Stimulated activated CD8-positive, alpha-beta memory T cell treated with anti-CD3 and anti-CD28 coated beads, Interleukin-2, amount 100 ng/mL, for 1 hour (primary cell): ENCODE measurements at places on chromosomes 2 and 18.

- no peak for DNase-seq
Measured at GRCh38 chr2:216234106-216234505, 125.0 kb downstream of the XRCC5 start.

DNA sequence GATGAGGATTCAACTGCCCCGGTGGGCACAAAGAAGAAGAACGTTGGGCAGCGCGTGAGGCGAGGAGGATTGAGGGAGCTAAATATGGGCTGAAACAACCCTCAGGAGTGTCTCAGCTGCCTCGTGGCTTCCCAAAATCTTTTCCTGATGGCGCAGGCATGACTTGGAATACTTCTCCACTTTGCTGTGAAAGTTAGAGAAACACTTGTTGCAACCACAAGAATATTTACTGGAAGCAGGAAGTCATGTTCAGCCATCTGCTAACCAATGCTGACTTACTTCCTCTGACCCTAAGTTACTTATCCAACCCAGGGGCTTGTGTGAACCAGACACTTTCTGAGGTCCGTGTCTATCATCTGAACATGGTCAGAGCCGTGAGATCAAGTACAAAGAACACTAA, 148.8 kb downstream of the ARL4C start:
- no peak for DNase-seq

DNA sequence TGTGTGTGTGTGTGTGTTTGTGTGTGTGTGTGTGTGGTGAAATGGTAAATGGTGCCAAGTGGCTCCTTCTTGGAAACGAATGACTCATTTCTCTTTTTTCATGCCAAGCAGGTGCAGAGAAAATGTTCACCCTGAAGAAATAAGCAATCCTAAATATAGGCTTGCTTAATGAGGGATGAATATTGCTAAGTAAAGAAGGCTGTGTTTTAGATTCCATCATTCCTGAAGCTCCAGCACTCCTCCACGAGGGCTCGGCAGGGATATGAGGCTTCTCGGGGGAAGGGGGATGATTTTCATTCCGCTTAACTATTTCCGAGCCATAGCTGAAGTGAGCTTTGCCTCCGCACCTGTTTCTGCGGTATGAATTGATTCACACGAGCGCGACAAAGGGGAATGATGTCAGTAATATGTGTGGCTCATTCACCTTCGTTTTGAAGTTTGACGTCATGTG, 72.9 kb downstream of the TSN start:
- no peak for DNase-seq

GRCh38 chr2:101361522-101361921, 25.8 kb downstream of the CREG2 start:
- no peak for DNase-seq

- no peak for DNase-seq
Measured at GRCh38 chr2:144461308-144461766, 58.6 kb downstream of the ZEB2 start.

GRCh38 chr2:147442816-147443215, 402.0 kb upstream of the ACVR2A start:
- DNase-seq, result no peak

DNA sequence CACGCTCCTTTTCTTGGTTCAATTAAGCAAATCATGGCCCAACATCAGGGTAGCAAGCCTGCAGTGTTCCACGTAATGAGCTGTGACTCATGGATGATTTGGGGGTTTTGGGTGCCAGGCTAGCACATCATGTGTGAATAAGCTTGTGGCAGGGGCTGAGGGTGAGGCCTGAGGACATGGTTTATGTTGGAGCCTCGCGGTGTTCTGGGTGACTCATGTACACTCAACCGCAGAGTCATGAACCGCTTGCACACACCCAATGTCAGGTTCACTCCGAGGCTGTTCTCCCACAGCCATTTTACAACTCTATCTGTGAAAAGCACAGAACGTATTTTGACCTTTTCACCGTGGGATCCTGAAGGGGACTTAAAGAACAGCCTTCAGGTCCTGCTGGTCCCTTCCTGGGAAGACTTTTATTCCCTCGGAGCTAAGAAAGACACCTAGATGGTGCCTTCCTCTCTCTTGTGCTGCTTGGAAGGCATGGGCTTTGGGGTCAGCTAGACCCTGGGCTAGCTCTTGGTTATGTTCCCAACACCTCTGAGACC, 139.9 kb upstream of the ZEB2 start:
- DNase-seq, result peak; percentile 40

DNA sequence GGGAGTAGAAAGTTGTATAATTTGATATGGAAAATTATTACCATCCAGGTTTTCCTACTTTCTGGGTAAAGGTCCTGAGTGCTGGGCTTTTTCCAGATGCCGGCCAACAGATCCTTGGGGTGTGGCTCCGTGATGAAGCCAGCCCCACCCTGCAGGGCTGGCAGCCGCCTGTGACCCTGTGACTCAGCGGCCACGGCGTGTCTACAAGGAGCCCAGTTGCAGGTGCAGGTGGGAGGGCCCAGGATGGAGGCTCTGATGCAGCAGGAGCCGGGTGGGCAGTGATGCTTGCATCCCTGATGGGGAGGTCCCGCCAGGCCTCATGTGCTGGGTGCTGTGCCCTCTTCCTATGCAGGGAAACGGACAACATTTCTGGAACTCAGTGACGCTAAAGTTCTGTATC, 96.0 kb upstream of the ALKAL2 start:
- no peak for DNase-seq

- DNase-seq, result no peak
Measured at GRCh38 chr18:56294484-56295183, 343.8 kb downstream of the TXNL1 start.

GRCh38 chr18:77067291-77068061, 65.1 kb downstream of the MBP start:
- peak; percentile 54 for DNase-seq

- DNase-seq, result no peak
Measured at GRCh38 chr18:76801567-76802505, 20.5 kb upstream of the ZNF236 start.

DNA sequence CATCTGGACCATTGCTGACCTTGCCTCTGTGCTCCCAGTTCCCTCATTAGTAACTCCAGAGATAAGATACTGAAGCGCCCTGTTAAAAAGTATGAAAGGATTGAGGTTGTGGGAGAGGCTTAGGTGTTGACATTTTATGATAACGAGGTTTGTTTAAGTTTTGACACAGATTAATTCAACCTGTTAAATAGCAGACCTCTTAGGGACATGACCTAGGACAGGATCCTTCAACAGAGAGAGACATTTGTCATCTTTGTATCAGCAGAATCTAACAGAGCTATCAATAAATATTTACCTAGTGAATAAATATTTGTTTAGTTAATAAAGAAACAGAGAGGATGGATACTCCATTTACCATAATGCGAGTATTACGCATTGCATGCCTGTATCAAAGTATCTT, 99.5 kb downstream of the DCC start:
- DNase-seq, result no peak

DNA sequence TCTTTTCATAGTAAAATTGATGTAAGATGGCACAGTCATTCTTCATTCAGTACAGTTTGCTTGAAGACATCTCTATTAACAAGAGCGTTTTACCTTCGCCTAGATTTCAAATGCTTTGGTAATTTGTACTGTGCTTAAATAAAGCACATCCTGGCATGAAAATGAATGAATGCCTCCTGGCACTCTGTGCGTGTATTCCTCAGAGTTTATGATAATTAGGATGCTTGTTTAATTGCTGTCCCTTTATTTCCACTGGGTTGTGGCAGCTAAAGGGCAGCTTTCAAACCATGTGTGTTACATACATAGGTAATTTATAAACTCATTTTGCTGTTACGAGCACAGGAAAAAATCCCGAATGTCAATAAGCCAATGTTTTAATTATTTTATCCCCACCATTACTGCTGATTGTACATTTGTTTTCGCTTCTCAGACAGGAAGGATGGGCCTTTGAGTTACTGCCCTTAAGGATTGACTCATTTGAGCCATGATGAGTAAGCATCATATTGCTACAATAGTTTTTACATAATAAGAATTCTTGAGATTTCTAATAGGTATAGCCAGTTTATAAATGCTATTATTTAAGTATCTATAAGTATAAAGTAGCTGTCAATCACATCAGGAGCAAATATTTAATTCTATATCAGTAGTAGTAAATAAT, 516.5 kb downstream of the XIRP2 start:
- DNase-seq, result no peak

DNA sequence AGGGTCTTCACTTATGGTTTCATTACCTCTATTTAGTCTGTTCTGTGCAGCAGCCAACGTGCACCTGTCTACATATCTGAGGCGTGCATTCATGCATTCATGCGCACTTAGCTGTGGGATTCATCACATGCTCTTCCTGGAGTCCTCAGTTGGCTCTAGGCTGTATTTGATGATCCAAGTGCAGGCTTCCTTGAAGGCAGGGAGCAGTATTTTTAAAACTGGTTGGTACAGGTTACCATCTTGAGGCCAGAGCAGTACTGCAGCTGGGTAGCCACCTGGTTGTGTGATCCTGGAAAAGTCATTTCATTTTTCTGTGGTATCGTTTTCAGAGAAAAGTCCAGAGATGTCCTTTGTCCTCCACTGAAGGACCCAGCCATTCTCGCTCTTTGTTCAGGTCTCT, 109.8 kb downstream of the EN1 start:
- DNase-seq, result no peak

DNA sequence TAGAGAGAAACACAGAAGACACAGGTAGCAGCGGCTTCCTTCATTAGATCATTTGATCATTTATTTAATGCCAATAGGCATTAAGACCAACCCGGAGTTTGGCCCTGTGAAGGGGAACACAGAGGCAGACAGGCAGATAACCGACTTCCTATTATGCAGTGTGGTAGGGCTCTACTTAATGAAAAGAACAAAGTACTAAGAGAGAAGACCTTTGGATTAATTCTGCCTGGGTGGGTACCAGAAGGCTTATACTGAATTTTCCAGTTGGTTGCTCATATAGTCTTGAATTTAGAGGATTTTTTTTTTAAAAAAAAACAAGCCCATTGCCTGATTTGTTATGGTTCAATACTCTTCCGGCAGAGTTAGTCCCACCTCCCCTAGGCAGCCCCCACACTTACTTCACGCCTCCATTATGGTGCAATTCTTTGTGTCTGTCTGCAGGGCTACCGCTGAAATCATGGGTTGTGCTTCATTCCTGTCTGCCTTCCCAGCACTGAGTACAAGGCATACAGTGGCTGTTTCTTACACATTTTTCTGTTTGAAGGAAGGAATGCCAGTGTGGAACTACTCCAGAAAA, 244.3 kb upstream of the APCDD1 start:
- DNase-seq, result no peak

DNA sequence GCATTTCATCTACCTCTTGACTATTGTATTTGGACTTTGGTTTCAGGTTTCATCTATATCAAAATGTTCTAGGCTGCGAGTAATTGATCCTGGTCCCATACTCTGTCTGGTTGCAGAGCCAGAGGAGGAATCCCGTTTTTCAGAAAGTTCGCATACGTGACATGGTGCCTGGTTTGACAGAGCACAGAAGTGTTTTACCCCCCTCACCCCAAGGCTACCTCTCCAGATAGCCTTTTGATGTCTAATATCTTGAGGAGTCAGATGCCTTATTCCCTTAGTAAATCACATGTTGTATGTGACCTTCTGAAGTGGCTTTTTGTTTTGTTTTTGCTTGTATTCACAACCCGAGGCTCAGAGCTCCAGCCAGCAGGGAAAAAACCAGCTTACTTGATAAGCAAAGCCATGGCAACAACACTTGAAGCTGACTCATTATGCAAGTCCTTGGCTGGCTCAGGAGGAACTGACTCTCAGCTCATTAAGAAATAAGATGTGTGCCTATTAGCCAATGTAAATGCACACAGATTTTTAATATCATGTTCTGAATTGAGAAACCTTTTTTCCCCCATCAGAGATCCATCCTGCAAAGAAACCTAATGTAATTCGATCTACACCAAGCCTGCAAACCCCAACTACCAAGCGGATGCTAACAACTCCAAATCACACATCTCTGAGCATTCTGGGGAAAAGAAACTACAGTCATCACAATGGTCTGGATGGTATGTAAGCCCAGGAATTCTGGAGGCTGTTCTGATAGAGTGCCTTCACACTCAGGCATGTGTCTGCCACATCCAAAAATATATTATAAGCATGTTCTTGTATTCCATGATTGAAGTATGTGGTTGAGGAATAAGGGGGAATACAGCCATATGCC, 41.4 kb downstream of the OXER1 start:
- no peak for DNase-seq

GRCh38 chr18:21314724-21315123, 72.7 kb downstream of the GREB1L start:
- DNase-seq, result no peak

DNA sequence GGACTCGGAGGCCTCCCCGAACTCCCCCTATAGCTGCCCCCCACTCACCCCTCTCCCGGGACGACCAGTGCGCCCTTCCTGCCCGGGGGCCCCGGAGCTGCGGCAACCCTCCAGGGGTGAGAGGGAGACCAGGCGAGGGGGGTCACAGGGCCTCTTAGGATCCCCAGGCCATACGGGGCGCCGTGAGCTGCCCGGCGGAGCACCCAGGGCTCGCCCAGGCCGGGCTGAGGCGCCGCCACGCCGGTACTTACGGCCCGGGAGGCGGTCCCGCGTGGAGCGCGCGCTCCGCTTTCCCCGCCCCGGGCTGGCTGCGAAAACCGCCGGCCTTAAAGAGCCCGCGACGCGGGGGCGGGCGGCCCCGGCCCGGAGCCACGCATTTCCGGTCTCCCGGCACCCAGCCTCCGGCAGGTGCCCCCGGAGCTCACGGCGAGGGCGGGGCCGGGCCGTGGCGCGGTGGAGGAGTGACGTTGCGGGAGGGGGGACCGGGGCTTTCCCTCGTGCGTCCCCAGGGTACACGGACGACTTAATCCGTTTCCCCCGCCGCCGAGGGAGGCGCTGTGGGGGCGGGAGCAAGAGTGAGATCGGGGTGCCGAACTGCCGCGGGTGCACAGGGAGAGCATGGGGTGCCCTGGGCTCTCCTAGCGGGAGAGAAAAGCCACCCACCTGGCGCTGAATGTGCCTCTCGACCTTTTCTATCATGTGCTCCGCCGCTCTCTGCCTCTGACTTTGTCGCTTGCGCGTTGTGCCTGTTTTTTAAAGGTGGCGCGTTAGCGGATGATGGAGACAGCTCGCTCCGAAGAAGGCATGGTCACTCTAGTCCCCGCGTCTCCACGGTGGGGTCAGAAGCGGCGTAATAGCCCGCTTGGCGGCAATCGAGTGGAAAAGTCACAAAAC, at the start of gene METTL21A:
Gene METTL21A (minus strand): TSS at position 381 of the 894 bp plus-strand sequence. CDS start 1,019 bp downstream, outside the sequence.
- peak; percentile 88 for DNase-seq

DNA sequence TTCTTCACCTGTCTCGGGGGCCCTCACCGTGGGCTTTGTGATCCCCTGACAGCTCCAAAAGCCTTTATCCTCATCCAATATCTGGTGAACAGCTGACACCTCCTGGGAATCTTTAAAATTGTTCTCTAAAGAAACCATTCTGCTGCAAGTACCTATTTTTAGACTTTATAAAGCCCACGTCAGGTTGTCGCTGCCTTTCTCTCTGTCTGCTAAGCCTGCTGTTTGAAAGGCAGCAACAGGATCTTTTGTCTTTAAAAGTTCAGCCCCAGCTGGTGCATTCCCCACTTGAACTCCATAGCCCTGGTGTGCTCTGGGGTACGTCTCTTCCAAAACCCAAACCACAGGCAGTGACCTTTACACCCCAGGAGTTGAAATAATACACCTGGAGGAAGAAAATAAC, 145.0 kb downstream of the NEDD4L start:
- DNase-seq, result no peak

GRCh38 chr2:84781942-84782716, 98.8 kb downstream of the TRABD2A start:
- DNase-seq, result peak; percentile 38

- no peak for DNase-seq
Measured at GRCh38 chr2:66698091-66698490, 263.2 kb downstream of the MEIS1 start.

- no peak for DNase-seq
Measured at GRCh38 chr18:9691235-9691634, 16.9 kb upstream of the RAB31 start.
